A172 (cell line): ENCODE measurements at places on chromosomes 2 and 18. TPM values are rescaled to one million over a fixed set of nuclear protein-coding genes. Genes with fewer than 3 reads are reported as not detected.

TEX44 gene
- total RNA-seq: not detected in 2 replicates

PIEZO2 gene
- total RNA-seq: 1.8 and 2.5 TPM in 2 replicates

DNA sequence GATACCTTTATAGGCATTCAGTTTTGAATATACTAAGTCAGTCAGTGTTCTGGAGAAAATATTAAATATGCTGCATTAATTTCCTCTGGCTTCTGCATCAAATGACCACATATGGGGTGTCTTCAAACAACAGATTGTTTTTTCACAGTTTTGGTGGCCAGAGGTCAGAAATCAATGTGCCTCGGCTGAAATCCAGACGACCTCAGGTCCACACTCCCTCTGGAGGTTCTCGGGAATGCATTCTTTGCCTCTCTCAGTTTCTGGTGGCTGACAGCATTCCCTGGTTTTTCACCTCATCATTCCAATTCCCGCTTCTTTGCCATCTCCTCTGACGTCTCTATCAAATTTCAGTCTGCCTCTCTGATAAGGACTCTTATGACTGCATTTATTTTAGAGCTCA is 142.3 kb downstream of the ZNF407 start:
- DNase-seq: no peak

GRCh38 chr2:198113316-198113715 is 308.9 kb downstream of the PLCL1 start:
- DNase-seq: no peak

- DNase-seq: no peak
Measured at GRCh38 chr2:165815299-165816141, 21.5 kb upstream of the GALNT3 start.

GRCh38 chr2:156054983-156055382 is 277.5 kb downstream of the NR4A2 start:
- no peak for DNase-seq

DNA sequence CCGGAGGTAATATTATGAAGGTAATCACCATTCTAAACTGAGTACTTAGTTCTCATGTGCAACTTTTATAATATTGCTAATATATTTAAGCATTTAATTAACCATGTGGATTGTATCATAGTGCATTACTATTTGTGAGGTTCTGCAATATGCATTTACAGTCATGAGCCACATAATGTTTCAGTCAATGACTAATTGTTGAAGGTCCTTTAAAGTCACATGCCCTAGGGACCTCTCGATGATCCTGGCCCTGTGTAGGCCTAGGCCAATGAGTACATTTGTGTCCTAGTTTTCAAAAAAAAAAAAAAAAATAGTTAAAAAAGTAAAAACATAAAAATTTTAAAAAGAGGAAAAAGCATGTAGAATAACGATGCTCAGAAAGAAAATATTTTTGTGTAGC is 298.0 kb downstream of the DSEL start:
- DNase-seq: no peak

DNA sequence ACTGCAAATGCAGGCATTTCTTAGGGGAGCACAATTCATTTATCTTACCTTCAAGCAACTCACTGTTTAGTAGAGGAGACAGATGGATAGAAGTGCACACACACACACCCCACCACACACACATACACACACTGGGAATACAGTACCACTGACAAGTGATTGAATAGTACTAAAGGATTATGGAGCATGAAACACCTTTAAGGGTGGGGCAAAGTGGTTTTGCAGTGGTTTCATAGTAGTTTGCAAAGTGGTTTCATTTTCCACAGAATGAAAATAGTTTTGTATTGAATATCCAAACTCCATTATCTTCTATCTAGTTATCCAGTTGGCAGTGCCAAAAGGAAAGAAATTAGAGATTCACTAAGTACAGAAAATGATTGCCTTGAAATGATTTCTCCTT is 18.9 kb downstream of the KIF5C start:
- no peak for DNase-seq
